ENCODE measurements at places on chromosomes 4 and X. TPM values are rescaled to one million over a fixed set of nuclear protein-coding genes. Genes with fewer than 3 reads are reported as not detected.
A peak's percentile ranks its signal among the peaks of the same experiment; 100 is the strongest.

The ZNF732 gene
- total RNA-seq, result 4.3 TPM

The TEX13C gene
- total RNA-seq, result not detected

DNA sequence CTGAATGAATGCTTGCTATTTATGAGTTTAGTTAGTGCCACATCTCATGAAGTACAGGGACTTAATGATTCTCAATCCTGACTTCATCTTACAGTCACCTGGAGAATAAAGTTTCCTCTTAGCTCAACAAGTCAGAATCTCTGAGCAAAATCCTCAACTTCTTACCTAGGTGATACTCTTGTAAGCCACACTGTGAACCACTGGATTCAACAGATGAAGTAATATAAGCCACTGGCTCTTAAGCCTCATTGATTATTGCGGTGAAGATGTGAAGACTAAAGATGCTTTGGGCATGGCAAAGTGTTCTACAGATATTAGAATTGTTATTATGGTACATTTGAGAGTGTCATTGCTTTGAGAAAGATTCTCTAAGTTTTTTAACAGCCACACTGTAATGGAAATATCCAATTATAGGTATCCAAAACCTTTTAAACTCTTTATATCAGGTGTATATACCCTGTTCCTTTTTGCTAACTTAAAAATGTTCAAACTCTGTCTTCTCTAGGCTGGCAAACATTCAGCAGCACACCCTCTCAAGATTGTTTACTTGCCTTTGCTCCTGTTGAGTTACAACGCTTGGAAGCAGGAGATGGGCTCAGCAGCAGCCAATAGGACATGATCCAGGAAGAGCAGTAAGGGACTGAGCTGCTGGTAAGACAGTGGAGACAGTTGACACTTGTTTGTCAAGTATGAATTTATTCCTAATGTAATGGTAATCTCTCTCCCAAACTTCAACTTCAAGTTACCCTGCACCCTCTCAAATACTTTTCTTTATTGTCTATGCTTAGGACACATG lies 43.4 kb downstream of the TET2 start:
- no peak for DNase-seq

- no peak for DNase-seq
These were observed 370.7 kb downstream of the GPAT3 start for GRCh38 chr4:83906561-83906960.

- no peak for DNase-seq
These were observed 111.3 kb downstream of the CBLL2 start for GRCh38 chrX:22383988-22384387.

DNA sequence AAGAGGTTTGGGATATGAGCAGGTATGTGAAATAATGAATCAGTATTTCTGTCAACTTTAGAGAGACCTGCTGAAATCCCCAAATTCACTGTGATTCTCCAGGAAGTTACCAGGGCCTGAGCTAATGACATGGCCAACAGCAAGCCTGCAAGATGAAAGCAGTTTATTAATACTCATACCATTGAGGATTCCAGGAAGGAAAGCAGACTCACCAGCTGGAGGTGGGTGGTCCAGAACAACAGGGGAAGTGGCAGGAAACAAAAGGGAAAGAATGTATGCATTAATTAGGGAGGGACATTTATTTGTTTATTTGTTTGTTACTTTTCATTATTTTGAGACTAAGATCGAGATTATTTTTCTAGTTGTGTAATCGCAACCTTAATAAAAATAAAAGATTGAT lies 196.6 kb upstream of the AGA start:
- DNase-seq, result no peak

DNA sequence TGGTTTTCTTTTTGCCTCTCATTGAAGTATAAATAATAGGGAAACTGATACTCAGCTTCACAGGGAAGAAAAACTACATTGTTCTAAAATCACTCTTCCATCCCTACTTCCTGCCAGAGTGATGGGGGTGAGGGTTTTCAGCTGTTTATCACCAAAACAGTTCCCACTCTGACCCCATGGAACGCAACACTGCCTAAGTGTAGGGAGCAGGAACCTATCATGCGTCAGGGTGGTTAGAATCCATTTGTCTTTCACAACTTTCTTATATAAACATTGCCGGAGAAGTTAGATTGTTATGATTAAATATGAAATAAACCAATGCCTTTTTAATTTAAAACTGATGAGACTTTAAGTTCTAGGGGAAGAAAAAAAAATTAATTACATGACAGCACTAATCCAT lies 15.8 kb upstream of the MPC1L start:
- no peak for DNase-seq

- DNase-seq, result no peak
These were observed 50.3 kb upstream of the HGFAC start for GRCh38 chr4:3391422-3391821.

DNA sequence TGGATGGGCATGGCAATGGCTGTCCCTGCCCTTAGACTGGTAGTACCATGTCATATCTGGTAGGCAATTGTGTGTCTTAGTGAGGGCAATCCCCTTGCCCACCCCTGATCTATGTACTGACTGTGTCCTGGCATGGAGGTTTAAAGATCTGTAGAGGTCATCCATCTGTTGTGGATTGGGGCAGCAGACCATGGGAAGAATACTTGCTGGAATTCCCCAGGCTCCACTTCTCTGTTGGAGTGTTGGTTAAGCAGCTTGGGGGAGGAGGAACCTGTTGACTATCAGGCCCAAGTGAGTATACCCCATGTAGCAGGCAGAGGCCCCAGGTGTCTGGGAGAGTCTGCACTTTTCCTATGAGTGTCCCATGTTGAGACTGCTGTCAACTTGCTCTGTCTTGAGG lies 246.7 kb upstream of the DIPK2B start:
- no peak for DNase-seq

GRCh38 chr4:118284169-118284568 lies 68.6 kb downstream of the PRSS12 start:
- no peak for DNase-seq

DNA sequence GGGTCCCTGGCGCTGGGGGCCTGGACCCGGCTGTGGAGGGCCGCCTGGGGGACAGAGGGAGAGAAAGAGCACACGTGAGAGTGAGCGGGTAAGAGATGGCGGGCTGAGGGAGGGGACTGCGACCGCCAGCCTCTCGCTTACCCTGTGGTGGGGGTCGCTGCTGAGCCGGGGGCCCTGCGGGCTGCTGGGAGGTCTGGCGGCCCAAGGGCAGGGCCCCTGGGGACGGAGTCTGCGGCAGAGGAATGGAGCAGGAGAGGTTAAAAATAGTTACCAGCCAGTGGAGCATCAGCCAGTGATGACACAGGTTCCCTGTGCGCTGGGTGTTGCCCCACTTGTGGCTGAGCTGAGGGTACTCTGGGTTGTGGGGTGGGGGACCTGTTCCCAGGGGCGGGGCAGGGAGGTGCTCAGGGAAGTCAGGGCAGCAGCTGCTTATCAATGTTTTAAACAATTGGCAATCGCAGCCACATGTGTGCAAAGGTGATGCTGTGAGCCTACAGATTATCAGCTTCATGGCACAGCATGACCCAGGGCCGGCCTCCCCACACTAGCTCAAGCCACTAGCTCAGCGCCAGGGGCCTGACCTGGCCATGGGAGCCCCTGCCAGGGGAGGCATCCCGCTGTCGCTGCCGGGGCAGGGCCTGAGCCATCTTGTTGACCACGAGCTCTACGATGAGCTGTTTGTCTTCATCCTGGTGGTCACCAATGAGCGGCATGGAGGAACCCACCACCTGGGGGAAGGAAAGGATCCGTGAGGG lies 7.5 kb upstream of the TIMP1 start:
- DNase-seq, result peak; percentile 15

GRCh38 chr4:16205298-16206164 lies 20.7 kb downstream of the TAPT1 start:
- no peak for DNase-seq

- no peak for DNase-seq
These were observed 60.9 kb downstream of the ARHGEF38 start for GRCh38 chr4:105613306-105613705.

GRCh38 chrX:129773649-129774458 lies 5.9 kb upstream of the SASH3 start:
- no peak for DNase-seq

Measured in tongue (tissue), 3 donors.